Uterus (tissue), 4 donors: ENCODE measurements at places on chromosomes 2 and 18. TPM values are rescaled to one million over a fixed set of nuclear protein-coding genes. Genes with fewer than 3 reads are reported as not detected.

- no peak for DNase-seq
Observed at GRCh38 chr2:25035537-25036220, 6.2 kb upstream of the EFR3B start.

- DNase-seq: no peak
Observed at GRCh38 chr2:219569041-219569440, 2.3 kb downstream of the OBSL1 start.

- no peak for DNase-seq
Observed at GRCh38 chr2:222307143-222307756, 8.5 kb upstream of the PAX3 start.

GRCh38 chr2:168729455-168729854, 73.0 kb upstream of the NOSTRIN start:
- DNase-seq: no peak

GRCh38 chr2:112335600-112335999, 60.2 kb downstream of the ZC3H6 start:
- DNase-seq: no peak

Gene LIMS2
- total RNA-seq: 15.8 TPM

Gene TOGARAM2
- 1.5 TPM for total RNA-seq
